Right ventricle myocardium inferior (tissue), 1 donor: ENCODE measurements at places on chromosomes 11 and 22. TPM values are rescaled to one million over a fixed set of nuclear protein-coding genes. Genes with fewer than 3 reads are reported as not detected.

SUSD2 gene
- 2.8 TPM for total RNA-seq

FAM111B gene
- total RNA-seq = 1.1 TPM

DNA sequence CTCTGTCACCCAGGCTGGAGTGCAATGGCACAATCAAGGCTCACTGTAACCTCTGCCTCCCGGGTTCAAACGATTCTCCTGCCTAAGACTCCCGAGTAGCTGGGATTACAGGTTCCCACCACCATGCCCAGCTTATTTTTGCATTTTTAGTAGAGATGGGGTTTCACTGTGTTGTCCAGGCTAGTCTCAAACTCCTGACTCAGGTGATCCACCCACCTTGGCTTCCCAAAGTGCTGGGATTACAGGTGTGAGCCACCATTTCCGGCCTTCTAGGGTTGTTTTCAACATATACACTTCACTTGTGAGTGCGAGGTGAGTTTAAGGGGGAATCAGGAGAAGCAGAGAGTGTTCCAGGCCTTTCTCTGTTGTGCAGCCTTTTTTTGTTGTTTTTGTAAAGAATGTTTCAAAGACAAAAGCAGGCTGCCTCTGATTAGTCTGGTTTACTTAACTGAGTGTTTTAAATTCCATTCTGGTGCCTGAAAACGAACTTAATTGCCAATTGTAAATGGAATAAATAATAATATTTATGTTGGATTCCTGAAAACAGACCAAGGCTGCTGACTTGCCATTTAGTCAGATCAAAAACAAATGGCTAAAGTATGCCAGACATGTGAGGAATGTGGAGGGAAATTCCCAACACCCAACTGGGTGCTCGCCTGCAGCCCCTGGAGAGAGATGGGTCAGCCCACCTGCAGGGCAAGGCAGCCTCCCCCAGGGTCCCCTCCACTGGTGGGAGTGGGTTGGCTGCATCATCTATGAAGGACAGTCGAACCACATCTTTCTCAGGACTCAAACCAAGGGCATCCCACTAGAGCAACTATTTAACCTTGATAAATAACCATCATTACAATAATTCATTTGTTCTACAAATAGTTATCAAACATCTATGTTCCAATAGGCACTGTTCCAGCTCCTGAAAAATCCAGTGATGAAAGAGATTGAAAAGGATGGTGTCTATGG lies 4.6 kb upstream of the RANGAP1 start:
- DNase-seq = no peak

GRCh38 chr11:8735094-8735493 lies 52.5 kb downstream of the RPL27A start:
- no peak for DNase-seq

GRCh38 chr22:20225693-20225966 lies 42.5 kb downstream of the RTN4R start:
- no peak for DNase-seq
